ENCODE measurements at places on chromosomes 6 and 20.

- DNase-seq: no peak
Observed at GRCh38 chr20:2707353-2708072, 14.9 kb downstream of the EBF4 start.

GRCh38 chr6:159533016-159533415, 160.0 kb downstream of the SOD2 start:
- DNase-seq: no peak

DNA sequence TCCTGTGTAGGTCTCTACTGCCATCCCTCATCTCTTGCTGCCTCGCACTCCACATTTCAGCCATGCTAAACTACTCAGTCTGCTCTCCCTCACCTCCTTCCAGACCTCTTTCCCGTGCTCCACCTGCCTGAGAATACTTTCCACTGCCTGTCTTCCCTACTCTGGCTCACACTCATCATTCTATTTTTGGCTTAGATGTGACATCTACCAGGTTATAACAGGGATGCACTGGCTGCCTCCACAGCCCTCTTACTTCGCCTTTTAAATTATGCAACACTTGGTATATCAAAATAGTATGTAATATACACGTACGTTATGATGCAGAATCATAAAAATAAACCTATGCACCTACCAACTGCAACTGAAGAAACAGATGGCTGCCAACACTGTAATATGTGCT, 222.8 kb upstream of the DTNBP1 start:
- no peak for DNase-seq

GRCh38 chr6:163324326-163324687, 90.2 kb upstream of the QKI start:
- DNase-seq: no peak

DNA sequence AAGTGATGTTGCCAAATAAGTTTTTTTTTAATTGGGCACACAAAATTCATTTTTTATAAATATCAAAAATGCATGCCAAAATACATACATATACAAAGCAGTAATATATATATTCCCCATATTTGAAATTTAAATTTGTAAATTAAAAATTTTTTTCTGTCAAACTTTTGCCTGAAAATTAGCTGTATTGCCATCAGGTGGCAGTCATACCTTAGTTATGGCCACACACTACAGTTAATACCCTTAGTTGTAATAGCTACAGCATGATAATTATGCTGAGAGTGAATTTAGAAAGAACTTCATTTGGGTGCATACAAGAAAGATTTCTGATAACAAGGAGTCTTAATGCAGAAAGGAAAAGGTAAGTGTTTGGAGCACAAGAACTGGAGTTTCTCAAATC, 46.2 kb upstream of the SDHAF4 start:
- DNase-seq: no peak

DNA sequence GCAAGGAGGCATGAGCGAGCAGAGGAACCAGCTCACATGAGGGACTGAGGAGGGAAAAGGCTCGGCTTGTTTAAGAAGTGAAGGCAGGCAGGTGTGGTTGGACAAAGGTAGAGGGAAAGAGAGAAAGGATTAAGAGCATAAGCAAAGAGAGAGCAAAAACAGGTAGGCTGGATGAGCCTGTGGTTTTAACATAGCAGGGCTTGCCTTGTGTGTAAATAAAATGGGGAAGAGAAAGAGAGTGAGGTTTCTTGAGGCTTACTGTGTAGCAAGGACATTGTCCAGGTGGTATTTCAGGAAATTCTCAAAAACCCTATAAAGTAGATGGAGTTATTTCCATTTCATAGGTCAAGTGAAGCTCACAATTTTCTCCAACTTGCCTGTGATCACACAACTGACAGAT, 93.9 kb upstream of the HDAC2 start:
- no peak for DNase-seq

GRCh38 chr6:146859795-146860495, 261.2 kb downstream of the ADGB start:
- no peak for DNase-seq

GRCh38 chr6:28142446-28142845, 763 bp downstream of the ZKSCAN8 start:
- no peak for DNase-seq

- DNase-seq: no peak
Observed at GRCh38 chr6:62298745-62299392, 12.8 kb upstream of the KHDRBS2 start.

- DNase-seq: no peak
Observed at GRCh38 chr6:53496797-53497375, 48.0 kb downstream of the GCLC start.

- DNase-seq: no peak
Observed at GRCh38 chr6:112979830-112980229, 632.7 kb downstream of the RFPL4B start.

GRCh38 chr6:82957171-82957867, 108.3 kb downstream of the UBE3D start:
- DNase-seq: no peak

DNA sequence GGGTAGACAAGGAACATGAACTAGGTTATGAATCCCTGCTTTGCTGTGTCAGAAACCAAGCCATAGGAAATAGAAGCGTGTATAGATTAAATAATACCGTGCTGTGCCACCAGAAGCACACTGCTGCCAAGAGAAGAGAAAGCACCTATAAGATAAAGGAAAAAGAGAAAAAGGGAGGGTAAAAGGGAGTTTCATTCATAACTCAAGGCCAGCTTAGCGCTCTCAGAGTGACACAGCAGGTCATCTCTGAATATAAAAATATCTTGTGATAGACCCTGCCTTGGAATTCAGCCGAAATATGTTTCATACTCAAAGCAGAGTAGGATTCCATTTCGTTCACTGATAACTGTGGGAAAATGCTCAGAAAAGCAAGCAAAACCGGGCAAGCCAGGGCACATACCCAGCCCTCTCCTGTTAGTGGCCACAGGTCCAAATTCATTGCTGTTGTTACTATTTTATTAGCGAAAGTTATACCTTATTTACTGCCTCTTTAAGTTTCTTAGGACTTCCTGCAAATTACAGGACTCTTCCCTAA, 8.7 kb downstream of the JAG1 start:
- DNase-seq: no peak

DNA sequence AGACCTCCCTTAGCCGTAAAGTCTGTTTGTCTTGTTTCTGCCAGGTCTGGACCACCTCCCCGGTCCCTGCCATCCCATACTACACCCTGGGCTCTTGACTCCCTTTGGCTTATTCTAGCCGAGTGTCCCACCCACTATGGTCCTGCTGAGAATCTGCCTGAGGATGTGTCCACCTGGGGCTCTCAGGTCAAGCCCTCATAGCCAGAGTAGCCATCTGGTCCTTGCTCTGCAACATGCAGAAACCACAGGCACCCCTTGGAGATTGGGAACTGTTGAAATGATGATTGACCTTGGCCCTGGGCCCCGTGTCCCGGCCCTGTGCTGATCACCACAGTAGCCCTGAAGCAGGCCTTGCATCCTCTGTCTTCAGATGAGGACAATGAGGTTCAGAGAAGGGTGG, 44.0 kb downstream of the VSTM2L start:
- no peak for DNase-seq

GRCh38 chr20:42098418-42098817, 480.2 kb upstream of the CHD6 start:
- DNase-seq: no peak

GRCh38 chr20:40635971-40636370, 53.1 kb downstream of the MAFB start:
- DNase-seq: no peak

GRCh38 chr6:129575378-129576118, 134.4 kb downstream of the ARHGAP18 start:
- no peak for DNase-seq

GRCh38 chr6:18118330-18118729, 4.1 kb downstream of the NHLRC1 start:
- no peak for DNase-seq

GRCh38 chr20:39857835-39858234, 831.2 kb downstream of the MAFB start:
- DNase-seq: no peak

DNA sequence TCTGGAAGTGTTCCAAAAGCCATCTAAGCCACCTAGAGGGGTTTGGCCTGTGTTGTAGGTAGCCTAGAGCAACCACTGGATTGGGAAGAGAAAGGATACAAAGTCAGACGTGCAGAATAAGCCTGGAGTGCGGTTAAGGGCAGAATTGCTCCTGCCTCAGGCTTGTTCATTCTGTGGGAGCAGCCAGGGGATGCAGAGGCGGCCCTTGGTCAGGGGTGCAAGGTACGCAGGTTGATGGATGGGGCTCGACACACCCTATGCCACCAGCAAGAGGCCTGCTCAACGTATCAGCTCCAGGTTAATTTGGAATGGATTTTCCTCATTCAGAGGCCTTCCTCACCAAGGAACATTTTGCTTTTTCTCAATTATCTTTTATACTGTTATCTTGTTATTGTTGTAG, 129.8 kb downstream of the SLC23A2 start:
- no peak for DNase-seq

- no peak for DNase-seq
Observed at GRCh38 chr6:36697481-36697903, at the start of gene RAB44. TSS of gene RAB44 (plus strand) at chr6:36697826. CDS start at chr6:36704236, 6,410 bp downstream.

DNA sequence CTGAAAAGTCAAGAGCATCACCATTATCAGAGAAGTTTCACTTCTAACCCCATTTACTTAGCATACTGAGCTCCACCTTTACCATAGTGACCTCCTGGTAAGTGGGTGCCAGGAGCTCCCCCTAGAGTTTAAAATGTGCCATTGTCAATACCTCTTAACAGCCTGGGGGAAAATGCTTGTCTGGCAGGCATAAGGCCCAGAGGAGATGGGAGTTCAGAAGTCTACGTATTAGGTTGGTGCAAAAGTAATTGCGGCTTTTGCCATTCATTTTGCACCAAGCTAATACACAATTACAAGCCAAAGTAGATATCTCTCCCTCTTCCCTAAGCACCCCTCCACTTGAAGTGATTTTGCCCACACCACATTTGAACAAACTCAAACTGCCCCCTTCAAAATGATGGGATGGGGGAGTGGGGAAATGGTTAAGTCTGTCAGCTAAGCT, 919.0 kb downstream of the KIF16B start:
- peak; percentile 19 for DNase-seq

DNA sequence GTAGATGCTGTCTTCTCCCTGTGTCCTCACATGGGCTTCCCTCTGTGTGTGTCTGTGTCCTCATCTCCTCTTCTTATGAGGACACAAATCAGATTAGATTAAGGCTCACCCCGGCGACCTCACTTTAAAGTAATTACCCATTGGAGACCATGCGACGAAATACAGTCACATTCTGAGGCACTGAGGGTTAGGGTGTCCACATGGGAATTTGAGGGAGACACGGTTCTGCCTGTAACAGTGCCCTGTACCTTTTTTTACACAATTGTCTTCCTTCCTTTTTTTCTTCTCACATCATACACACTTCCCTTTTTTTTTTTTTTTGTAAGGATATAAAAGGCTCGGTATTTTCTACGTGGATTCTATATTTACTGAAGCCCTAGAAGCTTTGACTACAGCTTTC, 48.9 kb downstream of the DEK start:
- DNase-seq: no peak

DNA sequence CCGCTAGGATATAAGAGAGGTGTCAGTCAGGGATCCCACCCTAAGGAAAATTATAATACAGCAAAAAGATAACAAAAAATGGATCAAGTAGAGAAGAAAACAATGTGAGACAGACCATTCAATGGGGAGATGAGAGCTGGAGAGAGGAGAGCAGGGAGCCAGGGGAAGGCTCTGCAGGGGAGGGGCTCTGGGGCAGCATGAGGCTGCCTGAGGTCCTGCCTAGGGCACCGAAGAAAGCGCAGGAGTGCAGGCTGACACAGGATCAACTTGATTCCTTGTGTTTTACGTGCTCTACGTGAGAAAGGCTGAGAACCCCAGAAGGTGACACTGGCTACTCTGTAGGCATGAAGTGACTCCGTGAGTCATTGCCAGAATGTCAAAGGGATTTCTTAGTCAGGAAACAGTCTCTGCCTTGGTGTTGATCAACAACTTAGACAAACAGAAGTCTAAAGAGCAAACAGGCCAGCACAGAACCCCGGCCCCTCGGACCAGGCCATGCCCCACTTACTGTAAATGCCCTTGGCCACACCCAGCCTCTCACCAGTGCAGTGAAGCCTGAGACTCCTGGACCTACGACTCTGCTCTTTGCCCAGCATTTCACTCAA, 290.1 kb upstream of the PRDM1 start:
- no peak for DNase-seq

- DNase-seq: no peak
Observed at GRCh38 chr6:82602776-82603175, 239.2 kb downstream of the TPBG start.

GRCh38 chr6:5389086-5389745, 127.9 kb downstream of the FARS2 start:
- no peak for DNase-seq

- DNase-seq: no peak
Observed at GRCh38 chr6:56802584-56802983, 152.3 kb upstream of the BEND6 start.

- no peak for DNase-seq
Observed at GRCh38 chr20:50023116-50023805, 40.5 kb downstream of the SNAI1 start.

- no peak for DNase-seq
Observed at GRCh38 chr6:30175765-30176164, 12.4 kb downstream of the TRIM15 start.

DNA sequence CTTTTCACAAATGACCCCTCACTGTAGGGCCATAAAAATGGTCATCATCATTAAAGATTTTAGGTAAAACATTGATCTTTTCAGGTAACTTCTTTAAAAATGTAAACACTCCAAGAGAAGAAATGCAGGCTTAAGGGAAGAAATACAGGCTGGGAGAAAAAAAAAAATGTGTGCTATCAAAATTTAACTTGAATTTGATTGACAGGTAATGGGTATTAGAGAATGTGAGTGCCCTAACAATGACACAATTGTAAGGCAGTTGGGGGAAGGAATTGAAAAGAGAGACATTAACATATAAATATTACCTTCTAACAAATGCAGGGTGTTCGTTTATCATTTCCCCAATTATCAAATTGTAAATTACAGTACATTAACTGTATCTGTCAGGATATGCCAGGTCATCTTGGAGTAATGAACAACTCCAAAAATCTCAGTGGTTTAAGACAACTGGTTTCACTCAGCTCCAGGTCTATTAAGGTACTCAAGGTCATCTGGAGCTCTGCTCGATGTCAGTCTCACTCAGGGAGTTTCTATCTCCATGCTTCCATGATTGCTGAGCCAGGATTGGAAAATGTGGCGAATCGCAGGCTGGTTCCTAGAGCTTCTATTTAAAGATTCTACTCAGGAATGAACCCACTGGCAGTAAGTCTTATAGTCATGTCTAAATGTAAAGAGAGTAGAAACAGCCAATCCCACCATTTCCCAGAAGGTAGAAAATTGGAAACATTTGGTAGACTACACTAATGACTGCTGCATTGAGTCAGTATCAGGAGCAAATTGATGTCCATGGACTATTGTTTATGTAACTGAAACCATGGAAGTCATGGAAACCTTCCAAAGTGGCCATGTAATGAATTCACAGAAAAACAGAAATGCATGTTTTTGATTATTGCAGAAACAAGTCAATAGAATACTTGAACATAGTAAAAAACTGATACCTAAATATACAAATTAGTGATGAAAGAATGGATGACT, 55.6 kb downstream of the FRK start:
- DNase-seq: no peak
